ENCODE measurements at places on chromosomes 4 and X. TPM values are rescaled to one million over a fixed set of nuclear protein-coding genes. Genes with fewer than 3 reads are reported as not detected.

DNA sequence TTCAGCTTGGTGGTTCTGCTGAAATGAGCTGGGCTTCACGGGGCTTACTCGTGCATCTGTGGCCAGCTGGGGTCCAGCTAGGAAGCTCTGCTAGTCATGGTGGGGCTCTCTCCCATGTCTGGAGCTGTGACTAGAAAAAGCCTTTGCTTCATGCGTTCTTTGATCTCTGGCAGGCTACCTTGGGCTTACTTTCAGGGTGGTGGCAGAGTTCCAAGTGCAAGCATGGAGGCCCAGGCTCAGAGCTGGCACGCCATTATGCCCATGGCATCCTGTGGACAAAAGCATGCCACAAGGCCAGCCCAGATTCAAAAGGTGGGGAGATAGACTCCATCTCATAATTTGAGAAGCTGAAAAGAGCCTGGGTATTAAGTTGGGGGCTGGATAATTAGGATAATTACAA lies 55.4 kb upstream of the GBA3 start:
- H3K27ac ChIP-seq: no peak overlapping the region
- no peak overlapping the region for H3K4me3 ChIP-seq
- no peaks in the 10 kb centered on the region for H3K27me3 ChIP-seq
- DNase-seq: no peak
- H3K36me3 ChIP-seq: peaks cover 5% of the 10 kb centered on the region

- peaks cover 31% of the 10 kb centered on the region for H3K4me1 ChIP-seq
- no peak overlapping the region for H3K4me3 ChIP-seq
- no peak overlapping the region for H3K27ac ChIP-seq
- peaks cover 19% of the 10 kb centered on the region for H3K36me3 ChIP-seq
These were observed 311.2 kb downstream of the BMPR1B start for GRCh38 chr4:95068818-95069478.

Gene SLC6A8
- total RNA-seq: 123 TPM

GRCh38 chr4:160265836-160266235 lies 1163.0 kb downstream of the RAPGEF2 start:
- H3K4me3 ChIP-seq: no peak overlapping the region
- H3K4me1 ChIP-seq: no peaks in the 10 kb centered on the region
- peaks cover 3% of the 10 kb centered on the region for H3K36me3 ChIP-seq

Gene MAGEA2
- total RNA-seq: not detected

Gene CLIC2
- 2.2 TPM for total RNA-seq

Gene FHIP1A
- total RNA-seq: not detected

DNA sequence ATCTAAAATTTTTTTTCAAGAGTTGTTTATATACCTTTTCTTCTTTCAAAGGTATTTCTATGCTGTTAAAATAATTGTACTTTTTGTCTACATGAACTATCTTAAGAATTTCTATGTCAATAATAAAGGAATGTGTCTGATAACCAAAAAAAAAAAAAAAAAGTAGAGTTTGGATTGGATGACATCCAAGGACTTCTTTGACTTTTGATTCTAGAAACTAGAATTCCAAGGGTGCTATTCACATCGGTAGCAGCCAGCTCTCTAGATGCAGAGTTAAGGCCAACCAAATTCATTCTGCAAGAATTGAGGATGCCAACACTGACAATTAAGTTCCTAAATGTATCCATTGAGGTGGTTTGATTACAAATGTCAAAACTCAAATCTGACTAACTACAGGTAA lies 42.0 kb upstream of the PRKG2 start:
- peaks cover 4% of the 10 kb centered on the region for H3K27me3 ChIP-seq
- no peak for DNase-seq
- H3K4me3 ChIP-seq: no peak overlapping the region

- peak overlapping the region; percentile 89 for H3K4me3 ChIP-seq
- peaks cover 3% of the 10 kb centered on the region for H3K36me3 ChIP-seq
- H3K27ac ChIP-seq: peak overlapping the region; percentile 20
- peaks cover 25% of the 10 kb centered on the region for H3K4me1 ChIP-seq
These were observed 17.7 kb upstream of the LAMP2 start for GRCh38 chrX:120486786-120487185.

GRCh38 chr4:155762334-155762733 lies 3.5 kb downstream of the GUCY1B1 start:
- H3K4me1 ChIP-seq: peaks cover 11% of the 10 kb centered on the region
- no peak overlapping the region for H3K27ac ChIP-seq
- no peak overlapping the region for H3K4me3 ChIP-seq
- H3K27me3 ChIP-seq: peaks cover 5% of the 10 kb centered on the region
- no peak for DNase-seq
- H3K36me3 ChIP-seq: no peaks in the 10 kb centered on the region

Gene RTL3
- not detected for total RNA-seq

DNA sequence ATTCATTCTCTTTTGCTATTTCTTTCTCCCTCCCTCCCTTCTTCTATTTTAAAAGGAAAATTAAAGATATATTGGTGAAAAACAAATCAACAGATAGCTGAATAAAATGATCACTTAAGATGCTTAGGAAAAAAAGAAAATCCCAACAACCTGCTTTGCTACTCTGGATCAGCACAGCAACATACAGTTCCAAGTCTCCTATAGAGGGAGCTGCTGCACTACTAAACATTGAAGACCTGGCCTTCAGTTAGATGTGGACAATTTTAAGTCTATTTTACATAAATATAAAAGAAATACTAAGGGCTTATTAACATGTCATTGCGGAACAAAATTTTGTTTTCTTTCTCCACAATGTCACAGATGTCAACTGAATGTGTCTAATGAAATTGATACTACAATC lies 226.4 kb downstream of the MAGEB5 start:
- no peaks in the 10 kb centered on the region for H3K36me3 ChIP-seq
- no peaks in the 10 kb centered on the region for H3K27me3 ChIP-seq
- H3K4me1 ChIP-seq: no peaks in the 10 kb centered on the region

Gene PNMA6F
- not detected for total RNA-seq

DNA sequence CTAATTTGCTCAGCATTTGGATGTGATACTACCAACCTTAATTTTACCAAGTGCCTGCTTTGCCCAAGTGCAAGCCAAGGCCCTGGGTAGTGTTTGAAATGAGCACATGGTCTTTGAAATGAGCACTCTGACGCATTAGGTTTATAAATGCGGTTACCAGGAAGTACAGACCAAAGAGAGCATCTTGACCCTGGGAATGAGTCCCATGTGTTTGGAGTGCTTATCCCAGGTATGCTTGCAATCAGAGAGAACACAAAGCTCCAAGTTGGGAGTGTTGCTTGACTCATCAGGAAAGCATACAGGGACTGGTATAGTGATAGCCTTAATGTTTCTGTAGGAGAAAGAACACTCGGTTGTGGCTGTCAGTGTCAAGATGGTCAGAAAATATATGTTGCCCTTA lies 203.6 kb upstream of the MAMLD1 start:
- DNase-seq: no peak
- no peaks in the 10 kb centered on the region for H3K4me1 ChIP-seq
- H3K36me3 ChIP-seq: no peaks in the 10 kb centered on the region

DNA sequence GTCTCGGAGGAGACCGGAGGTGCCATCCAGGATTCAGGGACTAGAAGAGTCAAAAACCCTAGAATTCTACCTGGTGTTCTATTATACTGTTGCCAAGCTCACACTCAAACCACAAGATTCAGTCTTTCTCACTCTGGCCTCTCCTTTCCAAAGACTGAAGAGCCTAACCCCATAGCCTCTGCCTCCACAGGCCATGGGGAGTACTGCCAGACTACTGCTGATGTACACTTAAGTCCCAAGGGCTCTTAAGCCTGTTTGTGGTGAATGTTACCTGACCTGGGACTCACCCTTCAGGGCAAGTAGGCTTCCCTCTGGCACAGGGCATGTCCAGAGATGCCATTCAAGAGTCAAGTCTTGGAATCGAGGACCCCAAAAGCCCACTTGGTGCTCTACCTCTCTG lies 58.9 kb upstream of the IRS4 start:
- no peaks in the 10 kb centered on the region for H3K4me1 ChIP-seq
- H3K27ac ChIP-seq: no peak overlapping the region
- no peak for DNase-seq
- no peaks in the 10 kb centered on the region for H3K27me3 ChIP-seq

DNA sequence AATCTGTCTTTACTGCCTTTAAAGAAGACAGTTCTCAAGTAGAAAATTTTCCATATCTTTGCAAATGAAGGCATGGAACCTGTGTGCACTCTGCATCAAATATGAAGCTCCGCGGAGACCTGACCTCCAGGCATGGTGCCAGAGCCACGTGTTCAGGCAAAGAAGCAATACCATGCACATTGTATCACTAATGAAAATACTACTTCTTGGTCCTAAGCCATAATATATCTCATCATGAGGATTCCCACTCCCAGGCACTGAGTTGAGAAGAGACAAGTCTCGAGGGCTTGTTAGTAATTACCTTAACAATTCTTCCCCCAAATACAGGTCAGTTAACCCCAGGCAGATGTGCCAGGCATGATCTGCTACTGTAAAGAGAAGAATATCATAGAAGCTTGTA lies 56.7 kb downstream of the PCDH19 start:
- no peak for DNase-seq
- no peaks in the 10 kb centered on the region for H3K27me3 ChIP-seq
- H3K4me3 ChIP-seq: no peak overlapping the region
- no peak overlapping the region for H3K27ac ChIP-seq

GRCh38 chr4:15833801-15834200 lies 55.7 kb downstream of the CD38 start:
- DNase-seq: no peak
- no peak overlapping the region for H3K27ac ChIP-seq
- no peaks in the 10 kb centered on the region for H3K27me3 ChIP-seq
- no peaks in the 10 kb centered on the region for H3K36me3 ChIP-seq

Gene JAKMIP1
- 0.54 TPM for total RNA-seq

DNA sequence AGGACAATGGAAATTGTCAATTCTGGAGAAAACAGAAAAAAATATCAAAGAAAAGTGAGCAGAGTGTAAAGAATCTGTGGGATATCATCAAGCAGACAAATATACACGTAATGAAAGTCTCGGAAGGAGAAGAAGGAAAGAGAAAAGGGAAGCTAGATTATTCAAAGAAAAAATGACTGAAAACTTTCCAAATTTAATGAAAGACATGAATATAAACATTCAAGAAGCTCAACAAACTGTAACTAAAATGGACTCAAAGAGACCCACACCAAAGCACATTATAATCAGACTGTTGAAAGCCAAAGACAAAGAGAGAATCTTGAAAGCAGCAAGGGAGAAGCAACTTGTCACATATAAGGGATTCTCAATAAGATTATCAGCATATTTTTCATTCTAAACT lies 28.3 kb downstream of the PARM1 start:
- H3K27ac ChIP-seq: no peak overlapping the region
- H3K36me3 ChIP-seq: peaks cover 10% of the 10 kb centered on the region
- no peaks in the 10 kb centered on the region for H3K27me3 ChIP-seq
- H3K4me1 ChIP-seq: no peaks in the 10 kb centered on the region
- H3K4me3 ChIP-seq: no peak overlapping the region
- no peak for DNase-seq

GRCh38 chrX:110419512-110419911 lies 60.9 kb downstream of the RTL9 start:
- no peaks in the 10 kb centered on the region for H3K36me3 ChIP-seq
- no peak overlapping the region for H3K27ac ChIP-seq
- no peaks in the 10 kb centered on the region for H3K27me3 ChIP-seq
- DNase-seq: no peak
- no peak overlapping the region for H3K4me3 ChIP-seq
- peaks cover 47% of the 10 kb centered on the region for H3K4me1 ChIP-seq

- H3K36me3 ChIP-seq: no peaks in the 10 kb centered on the region
- H3K4me1 ChIP-seq: peaks cover 16% of the 10 kb centered on the region
- H3K27ac ChIP-seq: no peak overlapping the region
These were observed 100.6 kb downstream of the ADRA2C start for GRCh38 chr4:3866813-3867129.

Gene ZIC3
- total RNA-seq: 2.3 TPM

- peaks cover 5% of the 10 kb centered on the region for H3K36me3 ChIP-seq
- H3K4me1 ChIP-seq: peaks cover 25% of the 10 kb centered on the region
- H3K27me3 ChIP-seq: peaks cover 5% of the 10 kb centered on the region
- DNase-seq: no peak
These were observed 528 bp upstream of the SLC25A4 start for GRCh38 chr4:185142564-185142911.

DNA sequence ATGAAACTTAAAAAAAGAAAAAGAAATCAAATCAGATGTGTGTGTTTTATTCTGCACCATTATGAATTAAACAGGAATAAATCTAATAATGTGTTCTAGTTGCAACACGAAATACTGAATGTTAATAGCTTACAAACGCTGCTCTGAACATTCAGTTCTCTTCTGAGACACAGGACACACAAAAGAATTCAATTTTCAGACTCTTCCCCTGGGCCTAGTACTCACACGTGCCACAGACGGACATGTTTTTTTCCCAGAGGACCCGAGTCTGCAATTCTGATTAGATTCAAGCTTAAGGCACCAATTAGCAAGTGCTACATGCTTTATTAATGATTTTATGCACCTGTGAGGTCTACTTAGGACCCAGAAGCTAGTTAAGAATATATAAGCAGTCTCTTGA lies 20.5 kb downstream of the C4orf54 start:
- peaks cover 19% of the 10 kb centered on the region for H3K4me1 ChIP-seq
- DNase-seq: no peak
- no peaks in the 10 kb centered on the region for H3K27me3 ChIP-seq
- H3K27ac ChIP-seq: no peak overlapping the region
- H3K36me3 ChIP-seq: no peaks in the 10 kb centered on the region

GRCh38 chr4:1758306-1759121 lies 34.6 kb upstream of the FGFR3 start:
- H3K4me3 ChIP-seq: no peak overlapping the region
- no peaks in the 10 kb centered on the region for H3K27me3 ChIP-seq
- H3K36me3 ChIP-seq: no peaks in the 10 kb centered on the region
- no peak overlapping the region for H3K27ac ChIP-seq
- no peak for DNase-seq

Gene EVC2
- total RNA-seq: 7.2 TPM

DNA sequence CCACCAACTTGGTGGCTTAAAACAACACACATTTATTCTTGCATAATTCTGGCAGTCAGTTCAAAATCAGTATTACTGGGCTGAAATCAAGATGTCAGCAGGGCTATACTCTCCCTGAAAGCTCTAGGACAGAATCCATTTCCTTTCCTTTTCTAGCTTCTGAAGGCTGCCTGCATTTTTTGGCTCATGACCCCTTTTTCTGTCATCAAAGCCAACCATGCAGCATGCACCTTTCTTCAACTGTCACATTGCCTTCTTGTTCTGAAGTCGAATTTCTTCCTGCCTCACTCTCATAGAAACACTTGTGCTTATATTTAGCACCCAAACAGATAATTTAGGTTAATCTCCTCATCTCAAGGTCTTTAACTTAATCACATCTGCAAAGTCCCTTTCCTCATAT lies 79.8 kb upstream of the PPP1R2C start:
- no peaks in the 10 kb centered on the region for H3K27me3 ChIP-seq
- no peaks in the 10 kb centered on the region for H3K36me3 ChIP-seq
- no peak overlapping the region for H3K27ac ChIP-seq
- no peak for DNase-seq

DNA sequence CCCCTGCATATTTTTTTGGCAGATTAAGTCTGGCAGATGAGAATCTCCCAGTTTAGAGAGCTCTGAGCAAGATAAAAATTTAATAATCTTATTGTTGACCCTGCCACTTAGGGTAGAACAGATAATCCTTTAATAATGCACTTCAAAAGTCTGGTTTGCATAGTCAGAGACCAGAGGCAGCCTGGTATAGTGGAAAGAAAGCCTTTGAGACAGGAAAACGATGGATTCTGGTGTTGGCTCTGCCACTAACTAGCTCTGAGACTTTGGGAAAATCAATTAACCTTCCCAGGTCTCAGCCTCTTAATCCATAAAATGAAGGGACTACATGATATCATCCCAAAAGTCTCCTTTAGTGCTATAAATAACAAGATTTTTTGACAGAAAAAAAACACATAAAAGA lies 824.5 kb downstream of the STIM2 start:
- no peak overlapping the region for H3K27ac ChIP-seq
- no peak for DNase-seq
- no peaks in the 10 kb centered on the region for H3K36me3 ChIP-seq
- no peak overlapping the region for H3K4me3 ChIP-seq
- peaks cover 5% of the 10 kb centered on the region for H3K27me3 ChIP-seq
- peaks cover 10% of the 10 kb centered on the region for H3K4me1 ChIP-seq

Measured in neural crest cell (in vitro differentiated cells).